ENCODE measurements at places on chromosomes 1 and 21. TPM values are rescaled to one million over a fixed set of nuclear protein-coding genes. Genes with fewer than 3 reads are reported as not detected.

PLEKHN1 gene
- 1.4 TPM for total RNA-seq

S100A7 gene
- total RNA-seq, result not detected

C4BPA gene
- total RNA-seq, result not detected

LRRN2 gene
- total RNA-seq, result not detected

SH3BGR gene
- 0.83 TPM for total RNA-seq

DNA sequence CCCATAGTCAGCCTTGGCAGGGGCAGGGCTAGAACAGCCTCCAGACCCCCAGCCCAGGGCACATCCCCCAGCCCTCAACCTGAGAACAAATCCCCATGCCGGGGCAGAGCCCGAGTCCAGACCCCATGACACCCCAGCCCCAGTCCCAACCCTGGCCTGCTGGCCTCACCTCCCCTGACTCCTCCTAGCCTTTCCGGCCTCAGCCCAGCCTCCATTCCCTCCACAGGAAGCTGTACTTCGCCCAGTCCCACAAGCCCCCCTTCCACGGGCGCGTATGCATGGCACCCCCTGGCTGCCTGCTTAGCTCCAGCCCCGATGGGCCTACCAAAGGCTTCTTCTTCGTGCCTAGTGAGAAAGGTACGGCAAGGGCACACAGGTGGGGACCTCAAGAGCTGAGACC is 50.4 kb downstream of the DISP3 start:
- DNase-seq, result no peak
- H3K27ac ChIP-seq, result no peak overlapping the region
- no peak overlapping the region for H3K4me3 ChIP-seq
- no peaks in the 10 kb centered on the region for H3K27me3 ChIP-seq

DNA sequence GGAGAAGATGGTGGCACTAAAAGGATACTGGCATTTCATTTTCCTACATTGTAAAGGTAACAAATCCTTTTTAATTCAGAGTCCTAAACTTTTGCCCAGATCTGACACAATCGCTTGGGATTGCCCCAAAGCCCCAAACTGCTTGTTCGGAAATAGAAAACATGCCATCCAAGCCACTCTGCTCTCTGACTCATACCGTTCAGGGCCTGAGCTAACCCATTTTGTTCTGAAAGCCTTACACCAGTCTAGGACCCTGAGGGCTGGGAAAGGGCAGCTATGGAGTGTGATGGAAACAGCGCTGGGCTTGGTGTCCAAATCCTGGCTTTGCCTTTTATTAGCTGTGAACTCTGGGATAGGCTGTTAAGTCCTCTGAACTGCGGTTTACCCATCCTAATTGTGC is 159.4 kb upstream of the UBE2U start:
- peaks cover 5% of the 10 kb centered on the region for H3K27me3 ChIP-seq
- no peak for DNase-seq
- no peaks in the 10 kb centered on the region for H3K36me3 ChIP-seq
- no peak overlapping the region for H3K4me3 ChIP-seq
- H3K27ac ChIP-seq, result no peak overlapping the region
- H3K4me1 ChIP-seq, result no peaks in the 10 kb centered on the region

DNA sequence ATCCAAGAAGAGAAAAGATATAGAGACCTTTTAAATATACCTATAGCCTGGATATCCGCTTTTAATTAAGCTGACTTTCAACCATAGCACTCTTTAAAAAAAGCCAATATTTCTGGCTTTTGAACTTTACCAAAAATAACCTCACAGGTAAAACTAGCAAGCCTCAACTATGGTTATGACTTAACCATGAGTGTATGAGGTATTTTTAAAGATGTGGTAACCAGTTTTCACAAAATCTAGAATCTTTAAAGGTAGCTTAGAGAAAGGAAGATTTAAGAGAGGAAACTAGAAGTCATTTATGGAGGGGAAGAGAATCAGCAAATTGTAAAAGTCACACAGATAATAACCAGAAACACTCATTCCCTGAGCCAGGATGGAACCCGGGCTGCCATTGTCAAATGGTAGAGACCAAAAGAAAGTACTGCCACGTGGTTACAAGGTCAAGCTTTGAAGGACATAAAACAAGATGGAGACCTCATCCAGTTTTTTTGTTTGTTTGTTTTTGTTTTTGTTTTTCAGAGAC is 288.4 kb upstream of the RGS18 start:
- no peak for DNase-seq
- H3K27me3 ChIP-seq, result no peaks in the 10 kb centered on the region
- peaks cover 9% of the 10 kb centered on the region for H3K36me3 ChIP-seq
- no peaks in the 10 kb centered on the region for H3K4me1 ChIP-seq
- H3K27ac ChIP-seq, result no peak overlapping the region

GRCh38 chr1:6460301-6461050 is 5.5 kb downstream of the TNFRSF25 start:
- DNase-seq, result peak; percentile 89
- peak overlapping the region; percentile 98 for H3K27ac ChIP-seq
- H3K27me3 ChIP-seq, result peaks cover 11% of the 10 kb centered on the region
- H3K36me3 ChIP-seq, result peaks cover 5% of the 10 kb centered on the region

GRCh38 chr1:15628003-15628402 is 10.7 kb downstream of the DDI2 start:
- no peak overlapping the region for H3K27ac ChIP-seq
- no peaks in the 10 kb centered on the region for H3K27me3 ChIP-seq
- DNase-seq, result no peak
- peaks cover 23% of the 10 kb centered on the region for H3K4me1 ChIP-seq
- H3K36me3 ChIP-seq, result peaks cover 6% of the 10 kb centered on the region

- no peak for DNase-seq
- H3K4me1 ChIP-seq, result peaks cover 12% of the 10 kb centered on the region
- H3K27me3 ChIP-seq, result no peaks in the 10 kb centered on the region
- H3K4me3 ChIP-seq, result no peak overlapping the region
- H3K27ac ChIP-seq, result no peak overlapping the region
- peaks cover 21% of the 10 kb centered on the region for H3K36me3 ChIP-seq
Measured at GRCh38 chr1:7984811-7985210, 23.3 kb downstream of the PARK7 start.

GRCh38 chr1:199273837-199274379 is 635.1 kb downstream of the PTPRC start:
- DNase-seq, result no peak
- H3K27ac ChIP-seq, result no peak overlapping the region
- no peak overlapping the region for H3K4me3 ChIP-seq
- H3K4me1 ChIP-seq, result peaks cover 3% of the 10 kb centered on the region
- H3K27me3 ChIP-seq, result no peaks in the 10 kb centered on the region
- H3K36me3 ChIP-seq, result no peaks in the 10 kb centered on the region

GRCh38 chr1:36400825-36401601 is 3.3 kb upstream of the LSM10 start:
- peak; percentile 97 for DNase-seq
- H3K36me3 ChIP-seq, result no peaks in the 10 kb centered on the region
- no peaks in the 10 kb centered on the region for H3K27me3 ChIP-seq
- H3K27ac ChIP-seq, result peak overlapping the region; percentile 95
- H3K4me1 ChIP-seq, result peaks cover 42% of the 10 kb centered on the region
- H3K4me3 ChIP-seq, result peak overlapping the region; percentile 92

- no peaks in the 10 kb centered on the region for H3K4me1 ChIP-seq
- no peak overlapping the region for H3K27ac ChIP-seq
- DNase-seq, result no peak
- no peak overlapping the region for H3K4me3 ChIP-seq
Measured at GRCh38 chr1:228231189-228231588, 23.3 kb downstream of the OBSCN start.

GRCh38 chr1:59025898-59026426 is 242.1 kb upstream of the JUN start:
- H3K36me3 ChIP-seq, result no peaks in the 10 kb centered on the region
- H3K27me3 ChIP-seq, result peaks cover 4% of the 10 kb centered on the region
- DNase-seq, result no peak

DNA sequence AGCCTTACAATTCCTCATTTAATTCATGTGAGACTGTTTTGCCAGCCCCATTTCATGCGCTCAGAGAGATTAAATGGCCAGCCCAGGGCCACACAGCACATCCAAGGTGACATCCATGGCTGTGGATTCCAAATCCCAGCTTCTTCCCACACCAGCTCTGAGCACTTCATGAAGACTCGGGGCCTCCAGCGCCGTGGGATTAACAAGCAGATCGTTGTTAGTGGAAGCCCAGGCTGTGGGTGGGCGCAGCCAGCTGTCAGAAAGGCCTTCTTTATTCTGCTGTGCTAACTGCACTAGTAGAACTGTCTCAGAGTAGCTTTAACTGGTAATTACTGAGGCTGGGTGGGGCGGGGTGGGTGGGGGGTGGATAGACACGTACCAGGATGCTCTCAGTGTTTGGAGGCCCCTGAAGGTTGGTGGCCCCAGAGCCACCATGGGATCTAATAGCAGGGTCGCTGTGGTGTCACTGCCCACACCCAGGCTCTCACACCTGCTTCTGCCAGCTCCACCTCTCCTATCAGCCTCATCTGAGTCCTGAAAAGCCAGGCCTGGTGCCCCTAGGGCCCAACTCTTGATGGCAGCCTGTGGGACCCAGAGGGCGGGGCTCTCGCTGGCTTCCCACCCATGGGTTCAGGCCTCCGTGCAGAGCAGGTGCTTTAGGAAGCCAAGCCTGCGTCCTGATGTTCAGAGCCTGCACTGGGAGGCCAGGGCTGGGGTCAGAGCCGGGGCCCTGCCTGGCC is 3.4 kb downstream of the BMP8A start:
- H3K27me3 ChIP-seq, result peaks cover 8% of the 10 kb centered on the region
- no peaks in the 10 kb centered on the region for H3K36me3 ChIP-seq
- no peak for DNase-seq
- H3K4me3 ChIP-seq, result no peak overlapping the region

DNA sequence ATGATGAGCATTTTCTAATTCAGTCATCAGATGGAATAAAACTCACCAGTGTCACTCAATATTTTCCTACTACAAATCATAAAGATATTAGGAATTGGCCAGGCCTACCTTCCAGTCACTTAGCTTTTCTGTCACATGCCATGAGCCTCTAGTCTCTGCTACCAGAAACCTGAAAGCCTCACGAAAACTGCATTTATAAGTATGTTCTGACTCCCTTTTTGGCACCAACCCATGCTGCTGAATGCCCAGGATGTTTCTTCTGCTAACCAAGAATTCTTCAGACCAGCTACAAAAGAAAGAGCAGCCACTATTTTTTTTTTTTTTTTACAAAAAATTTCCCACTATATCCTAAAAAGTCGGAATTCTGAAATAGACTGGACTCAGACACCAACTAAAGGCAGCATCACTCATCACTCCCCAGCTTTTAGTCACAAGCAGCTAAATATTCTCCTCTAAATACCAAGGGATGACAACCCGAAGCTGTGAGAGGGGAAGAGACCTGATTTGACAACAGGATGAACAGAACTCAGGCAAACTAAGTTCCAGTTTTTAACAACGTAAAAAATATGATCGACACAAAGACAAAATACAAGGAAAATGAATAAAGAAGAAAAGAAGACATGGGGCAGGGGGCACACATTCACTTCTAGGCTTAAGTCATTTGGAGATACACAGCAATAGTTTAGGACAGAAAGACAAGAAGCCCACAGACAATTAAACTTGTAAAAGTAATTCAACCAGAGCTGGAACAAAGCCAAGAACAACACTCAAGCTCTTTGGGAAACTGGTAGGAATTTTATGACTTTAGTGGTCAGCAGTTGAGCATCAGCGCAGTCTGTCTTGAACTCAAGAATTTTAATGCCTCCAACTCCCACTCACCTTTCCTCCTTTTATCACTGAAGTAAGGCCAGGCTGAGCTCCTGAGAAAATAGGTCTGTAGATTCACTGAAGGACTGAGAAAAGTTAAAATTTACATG is 1.7 kb downstream of the DCAF8 start:
- no peak for DNase-seq
- H3K4me3 ChIP-seq, result peak overlapping the region; percentile 96
- H3K27me3 ChIP-seq, result no peaks in the 10 kb centered on the region
- H3K27ac ChIP-seq, result peak overlapping the region; percentile 100

GRCh38 chr21:42591170-42591869 is 62.1 kb upstream of the PDE9A start:
- H3K36me3 ChIP-seq, result no peaks in the 10 kb centered on the region
- no peak overlapping the region for H3K27ac ChIP-seq
- peaks cover 3% of the 10 kb centered on the region for H3K4me1 ChIP-seq
- H3K27me3 ChIP-seq, result peaks cover 9% of the 10 kb centered on the region
- no peak for DNase-seq

GRCh38 chr1:198278943-198279342 is 122.1 kb downstream of the NEK7 start:
- peaks cover 18% of the 10 kb centered on the region for H3K4me1 ChIP-seq
- no peak overlapping the region for H3K4me3 ChIP-seq
- no peaks in the 10 kb centered on the region for H3K27me3 ChIP-seq
- peaks cover 9% of the 10 kb centered on the region for H3K36me3 ChIP-seq

DNA sequence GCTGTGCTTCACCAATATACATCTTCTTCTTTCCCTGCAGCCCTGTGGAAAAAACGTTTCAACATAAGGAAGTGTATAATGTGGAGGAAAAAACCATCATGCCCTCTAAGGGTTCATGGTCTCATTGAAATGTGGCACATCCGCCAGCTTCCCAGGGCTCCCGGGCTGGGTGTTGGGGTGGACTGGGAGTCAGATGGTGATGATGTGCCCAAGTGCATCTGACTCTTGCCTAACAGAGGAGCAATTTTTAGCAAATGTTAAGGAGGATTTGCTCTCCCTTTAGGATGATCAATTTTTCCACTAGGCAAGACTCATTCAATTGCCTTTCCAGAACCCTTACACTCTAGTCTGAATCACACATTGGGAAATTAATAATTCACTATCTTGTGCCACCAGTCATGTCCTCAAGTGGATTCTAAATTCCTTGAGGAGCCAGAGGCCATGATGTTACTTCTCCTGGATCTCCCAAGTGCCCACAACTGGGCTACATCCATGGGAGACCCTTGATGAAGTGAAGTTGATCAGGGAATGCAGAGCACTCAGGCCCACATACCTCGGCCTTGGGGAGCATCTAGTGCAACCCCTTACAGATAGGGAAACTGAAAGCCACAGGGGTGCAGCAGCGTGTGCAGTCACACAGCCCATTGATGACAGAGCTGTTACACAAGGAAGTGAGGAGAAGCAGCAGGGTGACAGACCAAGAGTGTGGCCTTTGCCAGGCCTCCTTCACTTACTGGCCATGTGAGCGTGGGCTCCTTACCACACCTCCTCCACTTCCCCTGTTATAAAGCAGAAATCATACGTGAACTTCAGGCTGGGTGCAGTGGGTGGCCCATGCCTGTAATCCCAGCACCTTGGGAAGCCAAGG is 100.0 kb upstream of the SLC44A3 start:
- H3K27me3 ChIP-seq, result peaks cover 24% of the 10 kb centered on the region
- peak overlapping the region; percentile 20 for H3K4me3 ChIP-seq
- H3K4me1 ChIP-seq, result peaks cover 7% of the 10 kb centered on the region
- no peaks in the 10 kb centered on the region for H3K36me3 ChIP-seq
- DNase-seq, result peak; percentile 76
- H3K27ac ChIP-seq, result peak overlapping the region; percentile 82

- no peak for DNase-seq
- no peak overlapping the region for H3K27ac ChIP-seq
- peaks cover 28% of the 10 kb centered on the region for H3K27me3 ChIP-seq
- H3K4me1 ChIP-seq, result no peaks in the 10 kb centered on the region
- H3K36me3 ChIP-seq, result no peaks in the 10 kb centered on the region
Measured at GRCh38 chr1:143735764-143736461, 235.9 kb downstream of the FAM72C start.

DNA sequence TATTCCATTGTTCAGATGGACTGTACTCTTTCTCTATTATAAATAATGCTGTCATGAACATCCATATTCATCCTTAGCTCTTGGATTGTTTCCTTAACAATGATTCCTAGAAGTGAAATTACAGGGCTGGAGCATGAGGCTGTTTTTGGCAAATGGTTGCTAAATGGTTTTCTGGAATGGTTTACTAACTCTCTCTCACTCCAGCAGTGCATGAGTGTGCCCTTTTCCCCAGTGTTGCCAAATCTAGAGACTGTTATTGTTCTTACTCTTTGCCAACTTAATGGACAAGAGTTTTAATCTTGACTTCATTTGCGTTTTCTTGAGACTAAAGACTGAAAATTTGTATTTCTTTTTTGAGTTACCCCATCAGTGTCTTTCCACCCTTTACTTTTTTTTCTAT is 113.0 kb downstream of the PAPPA2 start:
- H3K36me3 ChIP-seq, result no peaks in the 10 kb centered on the region
- H3K27me3 ChIP-seq, result no peaks in the 10 kb centered on the region
- DNase-seq, result no peak
- H3K27ac ChIP-seq, result no peak overlapping the region
